Spinal cord (tissue), 10 donors: ENCODE measurements at places on chromosomes 2 and 18.

DNA sequence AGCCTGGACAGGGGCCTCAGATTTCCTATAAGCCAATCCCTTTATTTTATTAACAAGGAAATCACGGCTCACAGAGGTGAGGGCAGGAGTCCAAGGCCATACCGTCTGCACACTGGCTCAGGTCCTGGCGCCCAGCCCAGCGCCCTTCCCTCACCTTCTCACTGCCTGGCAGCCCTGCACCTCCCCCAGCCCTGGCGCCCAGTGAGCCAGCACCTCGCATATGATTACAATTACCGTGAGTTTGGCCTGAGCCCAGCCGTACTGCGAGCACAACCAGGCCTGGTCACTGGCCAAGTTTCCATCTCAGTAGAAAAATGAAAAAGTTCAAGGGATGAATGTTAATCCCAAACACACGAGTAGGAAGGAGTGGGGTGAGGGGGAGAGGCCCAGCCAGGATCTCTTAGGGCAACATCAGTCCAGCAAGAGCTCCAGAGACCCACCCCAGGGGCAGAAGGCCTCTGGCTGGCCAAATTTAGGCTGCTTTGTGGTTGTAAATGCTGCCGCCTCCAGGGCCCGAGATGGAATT lies 68.4 kb downstream of the MCFD2 start:
- peak; percentile 92 for DNase-seq

DNA sequence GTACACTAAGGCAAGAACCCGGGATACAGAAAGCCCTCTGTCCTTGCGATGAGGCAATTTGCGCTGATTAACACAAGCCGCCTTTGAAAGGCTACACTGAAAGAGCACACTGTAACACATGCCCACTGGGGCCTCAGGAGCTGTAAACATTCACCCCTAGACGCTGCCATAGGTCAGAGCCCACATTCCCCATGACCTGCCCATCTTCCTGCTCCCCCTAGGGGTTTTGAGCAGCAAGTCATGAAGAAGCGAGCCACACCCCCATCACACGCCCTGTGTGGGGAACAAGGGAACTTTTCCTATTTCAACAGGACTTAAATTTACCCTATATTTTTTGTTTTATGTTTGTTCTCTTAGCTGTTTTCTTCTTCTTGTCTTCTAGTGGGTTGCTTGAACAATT lies 47.8 kb upstream of the SLC4A10 start:
- DNase-seq, result no peak

DNA sequence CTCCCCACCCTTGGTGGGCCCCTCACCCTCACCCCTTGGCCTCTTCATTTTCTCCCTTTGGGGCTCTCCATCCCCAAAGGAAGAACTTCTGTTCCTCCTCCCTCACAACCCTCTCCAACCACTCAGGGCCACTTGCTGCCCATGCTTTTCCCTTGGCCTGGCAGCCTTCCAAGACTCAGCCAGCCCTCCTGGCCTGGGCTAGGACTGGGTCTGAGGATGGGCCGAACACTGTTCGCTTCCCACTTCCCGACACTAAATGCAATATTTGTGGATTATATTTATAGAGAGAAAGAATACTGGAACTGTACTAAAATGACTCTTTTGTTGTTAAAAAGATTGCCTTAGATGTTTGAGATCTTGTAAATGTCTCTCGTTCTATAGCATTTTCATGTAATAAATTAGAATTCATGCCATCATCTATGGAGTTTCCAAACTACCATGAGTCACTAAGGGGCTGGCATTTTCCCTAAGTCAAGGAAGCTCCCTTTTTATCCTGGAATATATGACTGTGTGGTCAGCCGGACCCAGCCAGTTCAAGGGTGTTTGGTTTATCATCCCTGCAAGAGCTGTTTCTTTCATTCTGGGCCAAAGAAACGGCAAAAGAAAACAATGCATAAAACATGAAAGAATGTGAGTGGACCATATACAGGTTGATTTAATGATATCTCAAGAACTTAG lies 3.8 kb downstream of the CXCR2 start:
- no peak for DNase-seq

DNA sequence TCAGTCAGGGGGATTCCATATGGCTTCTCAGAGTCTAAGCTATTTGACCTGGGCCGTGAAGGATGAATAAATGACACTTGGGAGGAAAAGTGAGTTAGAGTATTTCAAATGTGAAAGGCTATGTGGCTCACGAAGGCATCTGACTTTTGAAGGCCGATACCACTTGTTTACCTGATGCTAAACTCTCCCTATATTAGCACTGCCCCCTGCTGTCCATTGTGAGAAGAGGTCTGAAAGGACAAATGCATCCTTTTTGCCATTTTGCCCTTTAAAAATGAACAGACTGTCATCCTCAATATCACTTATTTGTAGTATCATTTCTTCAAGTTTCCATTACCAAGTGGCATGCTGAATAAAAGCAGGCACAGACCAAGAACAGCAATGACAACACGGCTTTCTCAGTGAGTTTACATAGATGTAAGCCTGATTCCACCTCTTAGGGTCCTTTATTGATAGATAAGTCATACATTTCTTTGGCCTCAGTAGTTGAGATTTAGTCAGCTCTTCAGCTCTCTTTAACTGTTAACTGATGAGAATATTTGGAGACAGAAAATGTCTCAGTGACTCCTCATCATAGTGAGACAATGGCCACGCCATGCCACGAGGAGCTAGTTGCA lies 40.1 kb downstream of the DOCK10 start:
- DNase-seq, result no peak

- DNase-seq, result no peak
Observed at GRCh38 chr2:195813421-195813820, 156.4 kb downstream of the SLC39A10 start.

DNA sequence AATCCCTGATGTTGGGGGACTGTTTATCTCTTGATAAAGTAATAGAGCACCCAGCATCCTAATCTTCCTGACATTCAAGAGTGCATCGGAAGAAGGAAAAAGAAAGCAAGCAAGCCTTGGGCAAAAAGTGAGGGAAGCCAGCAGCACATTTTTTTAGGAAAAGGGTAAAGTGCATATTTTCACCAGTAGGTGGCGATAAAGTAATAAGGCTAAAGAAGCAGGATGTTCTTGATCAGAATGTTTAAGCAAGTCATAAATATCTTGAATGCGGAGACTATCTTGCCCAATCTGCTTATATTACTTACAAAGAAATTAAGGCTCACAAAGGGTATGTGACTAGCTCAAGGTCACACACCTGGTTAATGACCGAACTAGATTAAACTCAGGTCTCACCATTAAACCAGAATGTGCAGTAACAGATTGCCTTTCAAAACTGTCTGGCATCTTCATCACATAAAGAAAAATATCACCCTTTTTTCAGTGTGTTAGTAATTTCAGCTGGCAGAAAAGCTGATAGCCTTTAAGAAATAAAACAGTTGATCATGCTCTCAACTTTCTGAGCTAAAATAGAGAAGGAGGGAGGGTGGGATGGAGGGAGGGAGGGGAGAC lies 83.8 kb downstream of the VIT start:
- peak; percentile 56 for DNase-seq
